ENCODE measurements at places on chromosomes 1 and 21. TPM values are rescaled to one million over a fixed set of nuclear protein-coding genes. Genes with fewer than 3 reads are reported as not detected.

The BSND gene
- total RNA-seq = not detected

The TESK2 gene
- total RNA-seq = 3.2 TPM

The CRP gene
- not detected for total RNA-seq

The YBEY gene
- 15.7 TPM for total RNA-seq

The MYBPH gene
- 0.14 TPM for total RNA-seq

The OPTC gene
- total RNA-seq = not detected

The COL9A2 gene
- total RNA-seq = 1.7 TPM

The KCNE1 gene
- total RNA-seq = 0.85 TPM

The RNU1-1 gene
- 3,030 TPM for total RNA-seq

The C1orf21 gene
- 43.5 TPM for total RNA-seq

The PTGS2 gene
- total RNA-seq = 53.3 TPM

The ACTA1 gene
- total RNA-seq = not detected

The RHD gene
- total RNA-seq = not detected

The PIK3R3 gene
- total RNA-seq = 2.1 TPM

The ICOSLG gene
- total RNA-seq = 0.65 TPM

The GTF2B gene
- total RNA-seq = 43.8 TPM

The NFYC gene
- 15.6 TPM for total RNA-seq

The CCT8 gene
- total RNA-seq = 223 TPM

The AKR7A3 gene
- total RNA-seq = 0.37 TPM

The C1orf198 gene
- 44.1 TPM for total RNA-seq

The SLC30A2 gene
- not detected for total RNA-seq

The MYOC gene
- total RNA-seq = 0.74 TPM

The RASSF5 gene
- 5.2 TPM for total RNA-seq

The LCE2A gene
- not detected for total RNA-seq

The NPR1 gene
- total RNA-seq = 1.5 TPM

All from smooth muscle cell of bladder (primary cell).